Activated T-helper 1 cell treated with anti-CD3 and anti-CD28 coated beads, Interleukin-2, amount 50 U/mL, for 16 hours (primary cell): ENCODE measurements at places on chromosomes 1 and 21.

- DNase-seq: peak; percentile 3
These were observed 68.0 kb downstream of the TRIM11 start for GRCh38 chr1:228338521-228339051.

GRCh38 chr1:147287133-147287865 is 44.8 kb downstream of the CHD1L start:
- DNase-seq: no peak

GRCh38 chr1:8170059-8170835 is 144.1 kb upstream of the ERRFI1 start:
- DNase-seq: no peak

DNA sequence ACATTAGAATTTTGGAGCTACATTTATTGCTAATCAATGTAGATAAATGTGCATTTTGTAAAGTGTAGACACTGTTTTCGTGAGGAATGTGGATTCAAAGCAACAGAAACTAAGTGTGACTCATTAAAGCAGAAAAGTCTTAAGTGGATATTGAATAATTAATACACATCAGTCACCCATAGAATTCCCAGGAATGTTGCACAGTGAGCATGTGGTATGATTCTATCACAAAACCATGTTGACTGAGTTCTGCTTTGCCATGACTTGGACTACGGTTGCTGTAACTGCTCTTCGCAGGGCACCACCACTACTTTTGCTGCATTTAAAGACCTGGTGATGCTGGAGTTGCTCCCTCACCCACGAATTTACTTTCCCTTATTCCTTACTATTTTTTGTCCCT is 471.8 kb downstream of the KCNT2 start:
- no peak for DNase-seq

- DNase-seq: no peak
These were observed 24.3 kb downstream of the F13B start for GRCh38 chr1:197042676-197043341.

- no peak for DNase-seq
These were observed 28.8 kb upstream of the ZBTB21 start for GRCh38 chr21:42038826-42039425.

DNA sequence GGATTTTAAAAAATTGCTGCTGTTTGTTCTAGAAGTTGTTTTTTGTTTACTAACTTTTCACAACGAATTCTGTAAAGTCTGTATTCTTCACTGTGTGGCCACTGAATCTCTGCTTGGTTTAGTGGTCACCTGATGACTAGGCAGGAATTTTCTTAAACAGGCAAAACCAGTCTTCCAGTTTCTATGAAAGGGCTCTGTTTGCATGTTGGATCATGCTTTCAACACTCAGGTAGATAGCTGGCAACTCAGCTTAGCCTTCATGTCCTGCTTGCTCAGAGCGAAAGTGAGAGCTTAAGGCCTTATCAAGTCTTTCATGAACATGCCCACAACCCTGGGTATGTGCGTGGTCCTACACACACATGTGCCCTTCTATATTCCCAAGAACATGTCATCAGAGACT is 52.4 kb upstream of the CCDC190 start:
- no peak for DNase-seq

DNA sequence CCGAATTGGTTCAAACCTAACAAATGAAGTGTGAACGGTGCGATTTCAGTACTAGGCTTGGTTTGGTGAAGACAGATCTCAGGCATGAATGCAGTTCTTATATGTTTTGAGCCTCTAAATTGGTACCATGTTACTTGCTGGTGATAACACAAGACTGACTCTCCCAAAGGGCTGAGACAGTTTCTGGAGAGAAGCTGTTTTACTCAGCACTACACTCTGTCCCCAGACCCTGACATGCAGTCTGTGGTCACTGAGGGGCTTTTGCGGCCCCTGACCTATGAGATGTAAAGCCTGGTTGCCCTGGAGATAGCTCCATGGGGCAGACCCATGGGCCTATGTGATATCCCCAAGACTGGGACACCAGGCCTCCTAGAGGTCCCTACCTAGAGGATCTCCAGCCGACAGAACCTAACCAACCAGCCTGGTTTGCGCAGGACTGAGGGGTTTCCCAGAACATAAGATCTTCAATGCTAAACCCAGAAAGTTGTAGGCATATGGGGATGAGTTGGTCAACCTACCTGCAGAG is 19.4 kb upstream of the FOXE3 start:
- no peak for DNase-seq

- no peak for DNase-seq
These were observed 261.6 kb downstream of the CAMTA1 start for GRCh38 chr1:7046891-7047290.

- no peak for DNase-seq
These were observed 27.6 kb downstream of the USP33 start for GRCh38 chr1:77732090-77732489.

DNA sequence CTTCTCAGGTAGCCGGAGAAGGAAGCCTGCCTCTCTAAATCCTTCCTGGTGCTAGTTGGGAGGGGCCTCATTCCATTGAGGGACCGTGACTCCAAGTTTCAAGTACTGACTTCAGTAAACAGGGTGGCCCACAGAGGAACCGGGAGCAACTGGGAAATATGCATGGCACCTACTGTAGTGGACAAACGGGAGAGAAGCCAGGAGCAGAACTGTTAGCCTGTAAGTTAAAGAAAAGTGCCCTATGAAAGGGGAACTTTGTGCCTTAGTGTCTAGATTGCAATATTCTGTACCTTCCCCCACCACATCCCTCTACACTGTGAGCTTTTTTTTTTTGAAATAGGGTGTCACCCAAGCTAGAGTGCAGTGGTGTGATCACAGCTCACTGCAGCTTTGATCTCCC is 33.2 kb upstream of the KANK4 start:
- DNase-seq: no peak

DNA sequence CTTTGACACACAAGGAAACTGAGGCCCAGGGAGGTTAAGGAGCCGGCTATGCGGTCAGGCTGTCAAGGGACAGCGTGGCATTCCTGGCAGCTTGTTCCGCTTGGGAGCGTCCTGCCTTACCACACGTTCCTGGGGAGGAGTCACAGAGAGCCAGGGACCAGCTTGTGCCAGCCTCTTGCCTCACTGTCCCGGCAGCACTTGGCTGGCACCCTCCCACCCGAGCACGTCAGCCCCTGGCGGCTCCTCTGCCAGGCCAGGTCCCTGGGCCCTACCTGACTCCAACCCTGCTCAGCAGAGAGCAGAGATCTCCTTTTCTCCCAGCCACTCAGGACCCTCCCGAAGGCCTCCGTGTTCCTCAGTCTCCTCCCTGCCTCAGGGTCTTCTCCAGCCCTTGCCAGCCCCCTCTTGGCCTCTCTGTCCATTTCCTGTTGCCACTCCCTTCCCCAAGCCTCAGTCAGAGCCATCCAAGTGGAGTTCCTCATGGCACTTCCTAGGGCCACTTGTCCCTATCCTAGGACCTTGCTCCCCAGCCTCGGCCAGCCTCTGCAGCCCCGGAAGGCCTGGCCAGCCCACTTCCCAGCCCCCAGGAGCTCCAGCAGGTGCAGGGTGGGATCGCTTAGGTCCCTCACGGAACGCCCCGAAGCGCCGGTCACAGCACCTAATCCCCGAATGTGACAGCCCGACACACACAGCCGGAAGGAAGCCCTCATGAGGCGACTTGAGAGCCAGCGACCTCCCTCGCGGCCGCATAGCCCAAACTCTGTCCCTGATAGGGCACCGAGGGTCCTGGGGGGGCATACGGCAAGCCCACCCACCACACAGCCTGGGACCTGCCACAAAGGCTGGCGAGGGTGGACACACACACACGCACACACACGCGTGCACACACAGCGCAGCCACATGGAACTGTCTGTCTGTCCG is 130.3 kb downstream of the CASZ1 start:
- no peak for DNase-seq

DNA sequence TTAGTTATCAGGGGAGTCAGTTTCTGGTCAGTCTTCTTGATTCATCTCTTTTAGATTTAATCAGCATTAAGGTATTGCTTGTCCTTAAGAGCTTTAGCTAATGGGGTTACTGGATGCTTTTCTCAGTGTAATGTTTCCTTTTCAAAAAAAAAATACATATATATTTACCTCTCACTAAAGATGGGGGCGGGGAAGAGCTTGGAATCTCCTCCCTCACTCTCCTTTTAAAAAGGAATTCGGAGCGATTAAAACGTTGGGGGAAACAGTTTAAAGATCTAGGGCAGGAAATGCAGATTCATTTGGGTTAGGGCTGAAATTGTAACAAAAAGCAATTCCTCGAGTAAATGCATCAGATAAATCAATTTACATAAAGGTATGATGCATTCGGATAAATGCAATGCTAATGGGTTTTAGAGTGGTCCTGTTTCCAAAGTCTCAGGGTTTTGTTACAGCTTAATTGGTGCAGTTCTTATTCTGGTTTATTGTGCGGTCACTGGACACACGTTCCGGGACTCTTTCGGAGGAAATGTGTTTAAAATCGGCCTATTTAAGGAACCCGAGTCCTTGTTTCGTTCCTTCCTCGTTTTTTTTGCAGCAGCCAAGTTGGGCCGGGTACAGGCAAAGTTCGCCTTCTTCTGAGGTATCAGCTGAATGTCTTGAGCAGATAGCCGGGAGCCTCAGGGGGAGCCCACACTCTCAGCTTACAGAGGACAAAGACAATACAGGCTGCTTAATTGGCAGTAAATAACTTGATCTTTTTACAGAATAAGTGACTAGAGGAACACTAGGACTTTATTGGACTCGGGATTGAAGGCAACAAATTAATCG is 1.6 kb downstream of the LMO4 start:
- DNase-seq: no peak

GRCh38 chr1:18408656-18409370 is 71.9 kb upstream of the KLHDC7A start:
- no peak for DNase-seq

- DNase-seq: no peak
These were observed 9.2 kb downstream of the PHLDA3 start for GRCh38 chr1:201459775-201460174.

DNA sequence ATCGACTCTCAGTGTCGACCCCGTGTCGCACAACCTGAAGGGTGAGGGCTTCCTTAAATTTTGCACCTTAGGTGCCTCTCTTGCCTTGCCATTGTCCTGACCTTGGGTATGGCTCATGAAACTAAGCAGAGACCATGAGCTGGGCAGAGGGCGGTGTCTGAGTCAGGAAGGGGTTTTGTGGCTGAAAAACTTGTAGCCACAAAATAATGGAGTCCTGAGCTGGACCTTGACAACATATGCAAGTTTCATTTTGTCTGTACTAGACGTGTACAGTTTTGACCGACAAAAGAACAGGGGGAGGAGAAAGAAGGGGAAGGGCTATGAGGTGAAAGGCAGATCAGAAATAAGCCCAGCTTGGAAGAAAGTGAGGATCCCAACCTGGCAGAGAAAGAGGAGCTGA is 8.3 kb upstream of the RUNX1 start:
- no peak for DNase-seq
